Stimulated activated CD8-positive, alpha-beta memory T cell treated with anti-CD3 and anti-CD28 coated beads, Interleukin-15, amount 100 ng/mL, for 24 hours (primary cell): ENCODE measurements at places on chromosomes 11 and 22.
A peak's percentile ranks its signal among the peaks of the same experiment; 100 is the strongest.

- DNase-seq = no peak
Observed at GRCh38 chr22:47325249-47325648, 562.8 kb downstream of the TBC1D22A start.

DNA sequence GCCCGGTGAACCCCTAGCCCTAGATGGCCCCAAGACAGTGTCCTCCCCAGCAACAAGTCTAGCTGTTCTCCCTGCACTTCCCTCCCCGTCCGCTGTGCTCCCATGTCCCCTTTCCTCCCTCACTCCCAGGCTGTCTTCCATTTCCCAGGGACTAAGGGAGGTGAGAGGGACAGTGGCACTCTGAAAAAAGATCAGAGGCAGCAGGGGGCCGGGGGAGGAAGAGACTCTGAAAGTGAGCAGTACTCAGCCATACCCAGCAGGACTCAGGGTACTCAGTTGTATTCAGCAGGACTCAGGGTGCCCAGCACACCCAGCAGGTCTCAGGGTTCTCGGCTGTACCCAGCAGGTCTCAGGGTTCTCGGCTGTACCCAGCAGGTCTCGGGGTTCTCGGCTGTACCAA, 48.4 kb upstream of the THY1 start:
- DNase-seq = no peak

DNA sequence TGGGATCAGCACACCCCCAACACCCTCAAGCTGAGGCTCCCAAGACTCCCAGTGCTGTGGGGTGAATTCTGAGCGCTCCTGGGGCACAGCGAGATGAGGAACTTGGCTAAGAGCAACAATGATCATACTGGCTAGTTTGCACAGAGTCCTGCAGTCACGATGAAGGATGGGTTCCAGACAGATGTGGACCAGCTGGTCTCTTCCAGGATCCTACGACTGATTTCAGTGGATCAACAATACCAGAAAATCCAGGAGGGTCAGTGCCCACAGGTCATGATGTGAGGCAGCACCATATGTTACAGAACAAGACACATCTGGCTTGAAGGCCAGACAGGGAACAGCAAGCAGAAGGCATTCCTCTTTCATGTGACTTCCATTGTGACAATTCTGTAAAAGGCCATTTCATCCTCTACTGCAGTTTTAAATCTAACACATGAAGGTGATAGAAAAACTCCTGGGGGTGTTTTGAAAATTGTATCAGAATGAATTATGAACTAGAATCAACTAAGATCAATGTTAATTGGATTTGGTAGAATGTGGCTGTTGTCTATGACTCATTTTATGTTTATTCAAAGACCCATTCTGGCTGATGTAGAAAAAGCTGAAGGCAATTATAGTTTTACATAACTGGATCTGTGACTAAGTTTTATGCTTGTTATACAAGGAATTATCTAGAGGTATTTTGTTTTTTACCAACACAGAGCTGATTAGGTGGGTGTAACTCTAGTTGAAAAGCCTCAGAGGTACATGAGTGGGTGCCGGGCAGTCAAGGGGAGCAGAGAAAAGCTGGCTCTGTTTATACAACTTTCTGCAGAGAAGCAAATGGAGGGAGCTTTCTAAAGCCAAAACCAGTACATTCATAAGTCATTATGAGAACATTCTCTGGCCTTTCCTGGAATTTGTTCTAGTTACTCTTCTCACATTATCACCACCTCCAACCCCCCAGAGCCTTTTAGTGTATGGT, 29.1 kb downstream of the OR52K1 start:
- DNase-seq = no peak

DNA sequence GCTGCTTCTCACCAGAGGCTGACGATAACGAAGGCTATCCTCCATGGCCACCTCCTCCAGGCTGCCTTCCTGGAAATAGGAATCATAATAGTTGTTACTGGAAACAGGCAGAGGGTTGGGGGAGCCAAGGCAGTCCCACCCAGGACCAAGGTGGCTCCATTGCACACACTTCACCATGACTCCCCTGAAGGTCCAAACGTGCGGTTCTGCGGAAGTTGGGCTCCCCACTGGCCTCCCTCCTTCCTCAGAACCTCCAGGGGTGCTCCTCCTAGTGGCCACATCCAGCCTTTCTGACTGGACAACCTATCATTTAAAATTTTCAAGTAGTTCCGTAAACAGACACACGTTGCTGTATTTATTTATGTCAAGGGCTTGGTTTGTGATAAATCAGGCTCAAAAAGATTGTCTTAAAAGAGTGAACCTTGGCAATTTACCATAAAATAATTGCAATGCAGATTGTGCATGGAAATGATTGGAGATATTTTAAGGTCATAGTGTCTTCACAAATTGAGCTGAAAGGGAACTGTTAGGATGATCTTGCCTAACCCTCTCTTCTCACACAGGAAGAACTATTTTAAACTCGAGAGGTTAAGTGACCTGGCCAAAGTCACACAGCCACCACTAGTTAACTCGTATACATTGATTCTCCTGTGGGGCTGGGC, 1.4 kb upstream of the TCN2 start:
- no peak for DNase-seq

DNA sequence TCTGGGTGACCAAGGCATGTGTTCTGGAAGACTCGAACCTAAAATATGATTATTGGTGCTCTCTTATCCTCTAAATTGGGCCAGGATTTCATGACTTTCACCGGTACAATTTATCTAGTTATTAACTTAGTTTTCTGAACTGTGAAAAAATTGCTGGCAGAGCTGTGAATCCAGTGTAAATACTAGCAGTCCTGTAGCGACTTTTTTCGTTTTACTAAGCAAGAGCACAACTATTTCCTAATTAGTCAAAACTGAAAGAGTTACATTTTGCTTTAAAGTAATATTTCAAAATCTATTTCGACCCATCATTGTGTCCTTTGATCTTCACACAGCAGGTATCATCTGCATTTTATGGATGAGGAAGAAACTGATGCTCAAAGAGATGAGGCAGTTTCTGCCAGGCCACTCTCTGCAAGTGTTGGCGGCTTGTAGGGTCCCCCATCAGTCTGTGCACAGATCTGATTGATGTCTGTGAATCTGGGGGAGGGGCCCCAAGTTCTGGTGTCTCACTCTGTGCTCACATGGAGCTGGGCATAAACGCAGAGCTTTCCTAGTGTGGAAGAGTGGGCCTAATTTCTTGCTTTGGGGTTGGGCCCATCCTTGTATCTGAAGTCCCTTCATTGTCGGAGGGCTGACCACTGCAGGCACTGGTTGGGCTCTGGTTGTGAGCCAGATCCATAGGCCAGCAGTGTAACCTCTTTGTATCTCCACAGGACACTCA, 1.4 kb upstream of the TRMT2A start:
- DNase-seq = no peak

- no peak for DNase-seq
Observed at GRCh38 chr11:57116654-57117053, 65.1 kb upstream of the LRRC55 start.

- no peak for DNase-seq
Observed at GRCh38 chr11:2142762-2143202, 3.6 kb upstream of the IGF2 start.

GRCh38 chr11:35257281-35257680, 118.3 kb downstream of the CD44 start:
- DNase-seq = no peak

- DNase-seq = no peak
Observed at GRCh38 chr11:47393163-47394049, 15.0 kb upstream of the SLC39A13 start.

DNA sequence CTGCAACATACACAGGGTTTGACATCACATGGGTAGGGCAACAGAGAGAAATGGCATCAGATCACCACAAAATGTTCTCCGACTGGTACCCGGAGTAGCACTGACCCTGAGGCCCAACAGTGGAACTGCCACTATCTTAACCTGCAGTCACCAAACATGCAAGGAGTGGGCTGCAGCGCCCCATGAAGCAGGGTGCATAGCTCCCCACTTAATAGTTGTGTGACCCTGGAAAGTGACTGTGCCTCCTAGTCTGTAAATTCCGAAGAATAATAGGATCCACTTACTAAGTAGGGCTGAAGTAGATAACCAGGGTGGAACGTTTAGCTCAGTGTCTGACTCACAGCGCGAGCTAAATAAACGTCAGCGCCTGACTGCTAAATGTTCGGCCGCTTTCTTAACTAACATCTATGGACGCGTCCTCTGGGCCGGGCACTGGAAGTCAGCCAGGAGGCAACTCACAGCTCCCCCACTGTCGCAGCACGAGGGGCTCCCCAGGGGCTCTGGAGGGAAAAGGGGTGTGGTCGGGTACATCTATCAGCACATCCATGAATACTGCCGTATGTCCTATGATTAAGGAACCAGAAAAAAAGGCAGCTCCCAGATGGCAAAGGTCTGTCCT, 777 bp downstream of the LTO1 start:
- DNase-seq = no peak

DNA sequence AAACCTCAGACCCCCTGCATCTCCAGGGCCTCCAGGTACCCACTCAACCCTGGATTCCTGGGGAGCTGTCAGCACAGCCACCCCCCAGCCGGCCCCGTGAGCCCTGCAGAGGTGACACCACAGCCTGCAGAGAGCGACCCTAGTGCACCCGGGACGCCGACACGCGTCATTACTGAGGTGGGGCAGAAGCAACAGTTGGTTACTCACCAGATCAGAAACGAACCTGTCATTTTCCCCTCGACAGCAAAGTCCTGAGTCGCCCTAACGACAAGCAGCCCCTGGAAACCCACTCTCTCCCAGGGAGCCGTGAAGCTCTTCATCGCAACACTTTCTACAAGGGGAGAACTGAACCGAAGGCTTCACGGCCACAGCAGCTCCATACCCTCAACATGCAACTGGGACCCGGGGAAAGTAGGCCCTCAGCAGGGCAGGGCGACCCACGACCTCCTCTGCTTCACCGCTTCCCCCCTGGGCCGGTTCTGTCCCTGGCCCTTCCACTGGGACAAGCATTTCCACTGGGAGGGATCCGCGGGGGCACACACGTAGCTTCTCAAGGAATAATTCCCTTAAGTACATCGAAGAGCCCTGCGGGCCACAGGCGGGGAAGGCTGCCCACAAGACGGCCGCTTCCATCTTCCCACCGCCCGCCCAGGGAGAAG, 1.6 kb downstream of the BRD1 start:
- DNase-seq = peak; percentile 37

- no peak for DNase-seq
Observed at GRCh38 chr11:74725701-74726100, 5.5 kb downstream of the CHRDL2 start.

DNA sequence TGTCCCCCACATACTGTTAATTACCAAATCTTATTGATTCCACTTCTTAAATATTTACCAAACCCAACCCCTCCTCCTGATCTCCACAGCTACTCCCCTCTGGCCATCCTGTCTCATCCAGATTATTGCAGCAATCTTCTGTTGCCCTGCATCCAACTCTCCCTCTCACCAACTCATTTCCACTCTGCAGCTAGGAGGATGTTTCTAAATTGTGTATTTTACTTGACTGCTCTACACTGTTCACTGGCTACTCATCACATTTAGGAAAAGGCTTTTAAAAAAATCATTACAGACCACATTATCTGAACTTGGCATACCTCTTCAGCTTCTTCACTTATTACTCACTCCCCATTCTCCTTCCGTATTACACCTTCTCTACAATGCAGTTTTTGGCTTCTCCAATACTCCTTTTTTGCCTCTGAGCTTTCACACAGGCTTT, 117.9 kb downstream of the ATG16L2 start:
- no peak for DNase-seq

DNA sequence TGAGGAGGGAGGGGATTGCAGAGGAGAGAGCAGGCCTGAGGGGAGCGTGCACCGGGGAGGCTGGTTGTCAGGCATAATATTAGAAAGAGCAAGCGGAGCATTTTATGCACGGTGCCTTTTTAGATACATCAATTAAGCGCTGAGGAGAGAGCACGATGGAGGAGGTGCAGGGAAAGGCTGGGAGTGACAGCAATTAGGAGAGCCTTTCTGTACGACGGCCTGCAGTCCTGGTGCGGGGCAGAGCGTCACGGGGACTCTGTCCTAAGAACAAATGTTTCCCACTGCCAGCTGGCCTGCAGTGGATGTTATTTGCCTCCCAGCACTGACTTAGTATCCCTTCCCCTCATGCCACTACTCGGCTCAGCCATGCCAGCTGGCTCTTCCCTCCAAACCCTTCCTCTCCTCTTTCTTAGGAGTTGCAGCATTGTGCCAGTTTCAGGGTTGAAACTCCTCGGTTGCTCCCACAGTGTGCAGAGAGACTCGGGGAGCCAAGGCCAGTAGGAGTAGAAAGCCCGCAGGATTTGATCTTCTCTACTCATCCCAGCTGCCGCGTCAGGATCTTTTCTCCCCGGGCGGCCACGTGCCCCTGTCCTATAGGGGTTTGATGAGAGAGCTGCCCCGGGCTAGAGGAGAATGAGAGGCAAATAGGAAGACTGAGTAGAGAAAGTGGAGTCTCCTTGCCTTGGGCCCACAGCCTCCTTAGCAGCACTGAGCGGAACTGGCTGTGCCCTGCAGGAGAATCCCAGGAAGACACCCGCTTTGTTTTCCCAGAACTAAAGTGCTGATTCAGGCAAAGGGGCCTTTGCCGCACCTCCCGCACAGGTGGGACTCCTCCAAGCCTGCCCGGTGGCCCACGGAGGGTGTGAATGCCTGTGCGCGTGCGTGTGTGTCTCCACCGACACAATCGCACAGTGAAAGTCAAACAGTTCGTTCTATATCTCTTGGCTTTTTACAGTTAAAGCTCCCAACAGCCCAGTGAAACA, 875.3 kb downstream of the NTM start:
- no peak for DNase-seq

DNA sequence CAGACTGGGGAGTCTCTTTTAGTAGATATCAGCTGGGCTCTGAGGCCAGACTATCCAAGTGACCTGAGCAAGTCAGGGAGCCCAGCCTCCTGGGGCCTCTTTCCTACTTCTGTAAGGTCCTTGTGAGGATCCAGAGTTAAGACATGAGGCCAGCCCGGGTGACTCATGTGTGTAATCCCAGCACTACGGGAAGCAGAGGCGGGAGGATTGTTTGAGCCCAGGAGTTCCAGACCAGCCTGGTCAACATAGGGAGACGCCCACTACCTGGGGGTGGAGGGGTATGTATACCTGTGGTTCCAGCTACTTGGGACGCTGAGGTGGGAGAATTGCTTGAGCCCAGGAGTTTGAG, 36.9 kb upstream of the POLA2 start:
- DNase-seq = no peak

GRCh38 chr11:47863898-47864430, 15.8 kb upstream of the NUP160 start:
- no peak for DNase-seq

- no peak for DNase-seq
Observed at GRCh38 chr11:106473089-106473722, 395.7 kb downstream of the AASDHPPT start.

- DNase-seq = no peak
Observed at GRCh38 chr22:17106161-17106784, 14.9 kb downstream of the TMEM121B start.

DNA sequence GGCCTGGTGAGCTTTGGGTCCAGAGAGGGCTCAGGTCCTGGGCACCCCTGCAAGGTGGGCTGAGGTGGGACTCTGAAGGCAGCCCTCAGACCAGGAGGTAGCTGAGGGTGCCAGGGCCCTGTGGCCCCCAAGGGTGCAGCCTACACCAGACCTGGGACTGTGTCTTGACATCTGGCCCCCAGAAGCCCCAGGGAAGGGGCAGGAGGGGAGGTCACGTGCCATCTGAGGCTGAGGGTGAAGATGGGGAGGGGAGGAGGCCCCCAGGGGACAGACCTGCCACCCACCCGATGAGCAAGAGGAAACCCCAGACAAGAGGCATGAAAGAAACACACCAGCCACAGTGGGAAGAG, 520.2 kb downstream of the BRD1 start:
- DNase-seq = no peak
